ENCODE measurements at places on chromosomes 3 and 15.
A peak's percentile ranks its signal among the peaks of the same experiment; 100 is the strongest.

DNA sequence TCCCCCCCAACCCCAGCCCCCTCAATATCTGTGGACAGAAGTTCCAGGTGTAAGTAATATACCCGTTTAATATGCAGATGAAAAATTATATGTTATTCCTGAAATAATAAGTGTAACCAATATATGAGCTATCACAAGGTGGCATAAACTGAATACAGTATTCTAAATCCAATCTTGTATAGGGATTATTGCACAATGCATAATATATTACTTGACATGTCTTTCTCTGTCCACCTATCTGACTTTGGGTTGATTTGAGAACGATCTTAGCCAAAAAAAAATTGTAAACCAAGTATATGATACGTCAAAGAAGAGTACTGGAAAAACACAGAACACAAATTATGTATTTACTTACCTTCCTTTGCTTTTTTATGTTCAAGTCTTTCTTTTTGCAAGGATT is 47.8 kb downstream of the GOLIM4 start:
- no peak for DNase-seq

DNA sequence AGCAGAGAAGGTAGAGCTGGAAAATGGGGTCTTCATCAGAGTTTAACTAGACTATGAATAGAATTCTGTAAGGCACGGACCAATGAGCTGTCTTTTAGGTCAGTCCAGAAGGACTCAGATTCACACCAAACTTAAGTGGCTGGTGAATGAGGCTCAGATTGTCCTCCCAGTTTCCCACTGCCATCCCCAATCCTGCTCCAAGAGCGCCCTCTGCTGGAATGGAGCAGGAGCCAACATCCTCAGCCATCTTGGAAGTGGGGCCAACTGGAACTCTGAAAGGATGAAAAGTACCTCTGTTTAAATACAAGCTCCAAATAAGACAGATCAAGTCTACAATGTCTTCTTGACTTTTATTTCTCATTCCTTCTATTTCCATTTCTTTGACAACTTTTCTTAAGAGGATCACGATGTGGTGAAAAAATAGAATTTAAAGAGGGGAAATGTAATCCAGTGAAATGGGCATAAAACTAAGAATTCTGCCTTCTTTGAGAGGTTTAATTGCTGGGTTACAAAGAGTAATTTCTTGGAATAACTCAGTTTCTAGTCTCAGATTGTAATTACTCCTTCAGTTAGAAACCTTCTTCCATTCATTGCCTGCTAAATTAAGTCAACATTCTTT is 217.1 kb upstream of the TPRG1 start:
- DNase-seq = peak; percentile 94

DNA sequence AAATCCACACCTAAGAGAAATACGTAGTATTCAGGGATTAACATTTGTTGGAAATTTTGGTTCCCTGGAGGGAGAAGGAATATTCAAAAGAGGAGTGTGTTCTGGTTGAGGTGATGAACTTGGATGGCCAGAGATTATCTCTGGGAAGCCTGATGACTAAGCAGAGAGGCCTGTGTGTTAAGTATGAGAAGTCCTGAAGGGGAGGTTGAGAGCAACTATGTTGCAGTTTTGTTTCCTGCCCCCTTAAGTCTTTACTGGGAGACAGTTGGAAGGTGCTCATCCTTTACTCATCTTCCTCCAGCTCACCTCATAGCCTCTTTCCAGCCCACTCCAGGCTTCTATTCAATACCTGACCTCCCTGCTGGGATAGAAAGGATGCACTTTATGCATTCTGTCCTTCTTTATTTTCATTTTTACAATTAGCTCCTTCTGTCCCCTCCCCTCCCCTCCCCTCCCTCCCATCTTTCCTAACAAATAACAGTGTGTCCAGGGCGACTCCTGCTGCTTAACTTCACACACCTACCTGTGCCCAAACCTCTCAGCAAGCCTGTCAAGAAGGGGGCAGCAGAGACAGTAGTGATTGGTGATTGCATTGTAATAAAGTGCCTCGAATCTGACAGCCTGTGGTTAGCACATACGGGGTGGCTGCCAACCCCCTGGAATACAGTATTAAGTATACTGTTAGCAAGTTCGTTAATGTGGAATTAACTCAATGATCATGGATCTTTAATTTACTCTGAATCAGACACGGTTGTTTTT is 11.9 kb downstream of the RAP2B start:
- no peak for DNase-seq

- DNase-seq = no peak
Observed at GRCh38 chr3:70516076-70516475, 203.6 kb upstream of the MDFIC2 start.

GRCh38 chr3:9141928-9142289 is 107.5 kb downstream of the SRGAP3 start:
- DNase-seq = no peak

DNA sequence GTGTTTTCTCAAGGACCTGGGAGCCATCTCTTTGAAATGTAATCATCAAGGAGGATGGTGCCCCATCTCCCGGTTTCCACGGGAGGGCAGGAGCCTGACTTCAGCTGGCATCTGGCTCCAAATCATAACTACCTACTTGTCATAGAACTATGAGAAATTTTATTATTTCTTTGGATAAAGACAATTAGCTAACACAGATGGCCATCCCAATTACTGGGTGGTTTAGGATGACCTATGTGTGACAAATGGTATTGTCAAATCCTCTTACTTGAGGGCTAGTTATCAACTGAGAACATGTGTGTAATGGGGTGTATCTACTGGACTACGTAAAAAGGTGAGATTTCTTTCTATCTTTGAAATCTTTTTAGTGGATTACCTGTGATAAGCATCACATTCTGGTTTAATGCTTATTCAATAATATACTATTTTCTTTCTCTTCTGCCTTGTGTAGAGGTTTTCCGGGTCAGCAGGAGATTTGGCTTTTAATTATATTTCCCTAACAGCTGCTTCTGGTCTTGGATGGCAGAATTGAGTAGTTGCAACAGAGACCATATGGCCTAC is 15.3 kb upstream of the PARP14 start:
- DNase-seq = no peak

GRCh38 chr3:108006077-108006771 is 84.6 kb downstream of the CD47 start:
- peak; percentile 51 for DNase-seq

DNA sequence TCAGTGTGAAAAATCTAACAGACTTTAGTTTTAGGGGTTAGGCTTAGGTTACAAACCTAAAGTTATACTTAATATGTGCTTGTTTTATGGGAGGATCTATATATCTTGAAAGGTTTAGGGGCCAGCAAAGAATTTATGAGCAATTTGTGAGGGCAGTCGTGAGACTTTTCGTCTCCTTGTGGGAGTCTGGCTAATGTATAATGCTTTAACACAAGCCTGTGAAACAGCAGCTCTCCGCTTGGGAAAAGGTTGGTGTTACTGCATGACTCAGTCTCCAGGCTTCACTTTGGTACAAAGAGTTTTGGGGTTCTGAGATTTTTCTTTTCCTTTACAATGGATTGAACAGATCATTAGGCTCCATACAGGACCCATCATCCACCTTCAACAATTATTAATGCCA is 79.0 kb upstream of the MFGE8 start:
- DNase-seq = no peak

- DNase-seq = peak; percentile 87
Observed at GRCh38 chr3:4656059-4656458, 162.9 kb downstream of the ITPR1 start.

GRCh38 chr15:89874926-89875564 is 18.7 kb downstream of the AP3S2 start:
- DNase-seq = peak; percentile 85
